ENCODE measurements at places on chromosomes 2 and 18.

- H3K4me1 ChIP-seq: peaks cover 9% of the 10 kb centered on the region
- no peak overlapping the region for H3K27ac ChIP-seq
- no peak overlapping the region for H3K4me3 ChIP-seq
- no peaks in the 10 kb centered on the region for H3K27me3 ChIP-seq
- H3K36me3 ChIP-seq: no peaks in the 10 kb centered on the region
Observed at GRCh38 chr2:60433018-60433596, 120.3 kb downstream of the BCL11A start.

DNA sequence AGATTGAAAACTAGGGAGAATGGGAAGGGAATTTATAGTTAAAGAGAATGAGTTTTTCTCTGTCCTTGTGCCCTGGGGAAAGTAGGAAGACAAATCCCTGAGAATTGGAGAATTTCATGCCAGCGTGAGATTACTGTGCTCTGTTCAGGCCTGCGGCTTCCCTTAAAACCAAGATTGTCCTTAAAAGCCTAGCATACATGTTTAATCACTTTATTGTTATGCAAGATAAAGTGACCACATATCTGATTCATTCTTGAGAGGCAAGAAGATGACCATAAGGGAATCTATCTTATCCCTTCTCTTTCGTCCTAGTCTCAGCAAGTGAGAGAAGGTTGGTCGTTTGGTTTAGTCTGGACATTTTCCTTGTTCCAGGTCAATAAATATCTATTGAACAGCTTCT is 75.9 kb downstream of the ADCYAP1 start:
- H3K27ac ChIP-seq: no peak overlapping the region
- H3K4me3 ChIP-seq: no peak overlapping the region
- H3K36me3 ChIP-seq: no peaks in the 10 kb centered on the region
- DNase-seq: no peak
- no peaks in the 10 kb centered on the region for H3K4me1 ChIP-seq
- no peaks in the 10 kb centered on the region for H3K27me3 ChIP-seq

GRCh38 chr2:187011206-187011832 is 162.3 kb upstream of the ZSWIM2 start:
- no peaks in the 10 kb centered on the region for H3K27me3 ChIP-seq
- no peak overlapping the region for H3K4me3 ChIP-seq
- H3K27ac ChIP-seq: peak overlapping the region; percentile 34
- no peaks in the 10 kb centered on the region for H3K36me3 ChIP-seq

DNA sequence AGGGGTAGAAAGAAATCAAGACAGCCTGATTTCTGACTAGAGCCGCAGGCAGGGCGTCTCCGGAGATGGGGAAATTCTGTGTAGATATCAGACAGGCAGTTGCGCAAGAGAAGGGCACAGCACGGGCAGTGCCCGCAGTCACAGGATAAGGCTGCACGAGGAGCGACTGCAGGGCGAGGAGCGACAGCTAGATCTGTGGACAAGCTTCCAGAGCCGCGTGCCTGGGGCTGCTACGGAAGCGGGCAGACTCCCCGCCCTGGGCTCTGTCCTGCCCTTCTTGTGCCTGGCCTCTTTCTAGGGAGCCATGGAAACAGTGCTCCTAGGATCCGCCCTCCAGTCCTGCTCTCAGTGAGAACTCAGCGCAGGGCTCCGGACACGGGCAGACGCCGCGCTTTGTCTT is 12.6 kb downstream of the MC5R start:
- no peaks in the 10 kb centered on the region for H3K36me3 ChIP-seq
- no peak overlapping the region for H3K4me3 ChIP-seq
- no peaks in the 10 kb centered on the region for H3K4me1 ChIP-seq
- DNase-seq: no peak
- no peaks in the 10 kb centered on the region for H3K27me3 ChIP-seq

DNA sequence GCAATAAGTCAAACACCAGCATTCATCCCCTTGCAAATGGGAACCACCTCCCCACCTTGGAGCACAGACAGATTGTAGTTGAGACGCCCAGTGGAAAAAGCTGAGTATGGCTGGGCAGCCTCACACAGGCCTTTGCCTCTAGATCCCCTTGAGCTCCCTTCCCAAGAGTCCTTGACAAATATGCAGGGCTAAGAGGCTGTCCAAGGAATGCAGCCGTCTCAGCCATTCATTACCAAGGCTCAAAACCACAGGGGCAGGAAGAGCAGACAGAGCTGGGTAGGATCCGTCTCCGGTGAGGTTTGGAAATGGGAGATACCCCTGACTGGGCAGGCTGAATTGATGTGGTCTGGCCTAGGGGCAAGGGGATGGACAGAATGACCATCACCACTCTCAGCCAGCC is 557.1 kb downstream of the TNS1 start:
- no peak overlapping the region for H3K27ac ChIP-seq
- H3K4me3 ChIP-seq: no peak overlapping the region
- no peak for DNase-seq

GRCh38 chr2:120607506-120607905 is 128.2 kb upstream of the GLI2 start:
- H3K27ac ChIP-seq: no peak overlapping the region
- DNase-seq: no peak
- no peaks in the 10 kb centered on the region for H3K27me3 ChIP-seq
- H3K36me3 ChIP-seq: no peaks in the 10 kb centered on the region
- peaks cover 5% of the 10 kb centered on the region for H3K4me1 ChIP-seq
- H3K4me3 ChIP-seq: no peak overlapping the region

DNA sequence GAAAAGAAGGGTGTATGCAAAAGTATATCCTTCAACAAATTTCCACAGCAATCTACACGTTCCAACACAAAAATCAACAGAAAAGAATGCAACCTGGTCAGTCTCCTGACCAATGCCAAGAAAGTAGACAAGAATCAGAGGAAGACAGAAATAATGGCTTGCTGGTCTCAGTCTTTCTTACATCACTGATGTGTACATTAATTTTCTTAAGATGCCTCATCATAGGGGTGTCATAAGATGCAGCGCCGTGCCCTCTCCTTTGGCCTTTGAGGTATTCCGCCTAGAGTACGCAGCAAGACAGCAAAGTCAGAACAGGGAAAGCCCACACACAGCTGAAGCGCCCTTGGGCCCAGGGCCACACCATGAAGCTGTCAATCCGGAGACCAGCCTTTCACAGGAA is 112.9 kb downstream of the RIF1 start:
- no peak overlapping the region for H3K4me3 ChIP-seq
- no peaks in the 10 kb centered on the region for H3K36me3 ChIP-seq
- no peak overlapping the region for H3K27ac ChIP-seq
- DNase-seq: no peak

DNA sequence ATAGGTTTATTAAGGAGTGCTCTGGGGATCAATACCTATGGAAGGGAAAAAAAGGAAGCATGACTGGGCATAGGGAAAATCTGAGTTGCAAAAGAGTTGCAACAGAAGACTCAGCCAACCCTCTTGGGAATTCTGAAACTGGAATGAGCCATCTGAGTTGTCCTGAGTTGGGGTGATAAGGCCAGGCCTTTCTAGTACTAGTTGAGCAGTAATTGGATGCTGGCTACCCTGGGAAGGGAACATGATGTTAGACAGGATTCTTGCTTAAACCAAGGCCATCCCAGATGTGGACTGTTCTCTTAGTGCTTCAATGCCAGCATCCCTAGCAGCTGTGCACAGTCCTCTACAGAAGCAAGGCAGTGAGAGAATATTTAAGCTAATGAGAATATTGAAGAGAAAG is 348.8 kb upstream of the GULP1 start:
- H3K27ac ChIP-seq: no peak overlapping the region
- no peak for DNase-seq
- H3K27me3 ChIP-seq: no peaks in the 10 kb centered on the region
- H3K4me3 ChIP-seq: no peak overlapping the region
- H3K36me3 ChIP-seq: no peaks in the 10 kb centered on the region

DNA sequence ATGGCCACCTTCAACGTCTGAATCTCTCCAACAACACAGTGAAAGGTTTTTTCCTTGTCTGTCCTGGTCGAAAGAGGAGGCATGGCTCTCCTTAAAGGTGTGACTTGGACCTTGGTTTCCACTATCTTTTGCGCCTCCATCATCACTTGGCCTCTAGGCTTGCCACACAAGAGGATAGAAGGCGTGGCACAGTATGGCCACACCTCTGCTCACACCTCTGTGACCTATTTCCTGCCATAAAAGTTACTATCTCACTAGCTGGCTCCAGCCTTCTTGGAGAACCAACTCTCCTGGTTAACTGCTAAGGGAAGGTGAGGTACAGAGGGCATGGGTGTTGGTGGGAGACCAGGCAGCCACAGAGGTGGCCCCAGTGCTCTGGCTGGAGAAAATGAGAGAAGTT is 165.9 kb downstream of the UXS1 start:
- no peaks in the 10 kb centered on the region for H3K36me3 ChIP-seq
- peak overlapping the region; percentile 43 for H3K27ac ChIP-seq
- peak; percentile 50 for DNase-seq
- H3K4me3 ChIP-seq: no peak overlapping the region

DNA sequence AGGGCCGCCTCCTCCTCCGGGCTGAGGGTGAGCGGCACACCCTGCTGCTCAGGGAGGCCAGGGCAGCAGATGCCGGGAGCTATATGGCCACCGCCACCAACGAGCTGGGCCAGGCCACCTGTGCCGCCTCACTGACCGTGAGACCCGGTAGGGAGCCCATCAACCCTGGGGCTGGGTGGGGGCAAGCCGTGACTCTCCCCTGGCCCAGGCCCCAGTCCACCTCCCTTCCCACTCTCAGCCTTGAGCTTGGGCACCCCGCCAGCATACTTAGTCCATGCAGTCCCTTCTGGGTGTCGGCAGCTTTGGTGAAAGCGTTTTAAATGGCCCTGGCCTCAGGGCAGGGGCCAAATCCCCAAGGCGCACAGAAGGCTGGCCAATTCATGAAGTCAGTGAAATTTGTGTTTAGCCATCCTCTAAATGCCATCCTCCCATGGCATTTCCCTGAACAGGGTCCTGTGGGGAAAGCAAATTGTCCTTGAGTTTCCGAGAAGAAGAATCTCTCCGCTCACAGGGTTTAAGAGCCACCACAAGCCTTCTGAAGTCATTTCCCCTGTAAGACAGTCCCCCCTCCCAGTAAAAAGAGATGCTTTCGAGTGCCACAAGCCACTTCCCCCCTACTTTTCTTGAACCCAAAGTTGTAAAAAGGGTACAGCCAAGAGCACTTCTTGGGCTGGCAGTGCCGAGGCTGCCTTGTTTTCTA is 17.2 kb downstream of the SPEG start:
- peaks cover 16% of the 10 kb centered on the region for H3K27me3 ChIP-seq
- peaks cover 16% of the 10 kb centered on the region for H3K4me1 ChIP-seq
- H3K27ac ChIP-seq: peak overlapping the region; percentile 84
- no peaks in the 10 kb centered on the region for H3K36me3 ChIP-seq
- H3K4me3 ChIP-seq: no peak overlapping the region

DNA sequence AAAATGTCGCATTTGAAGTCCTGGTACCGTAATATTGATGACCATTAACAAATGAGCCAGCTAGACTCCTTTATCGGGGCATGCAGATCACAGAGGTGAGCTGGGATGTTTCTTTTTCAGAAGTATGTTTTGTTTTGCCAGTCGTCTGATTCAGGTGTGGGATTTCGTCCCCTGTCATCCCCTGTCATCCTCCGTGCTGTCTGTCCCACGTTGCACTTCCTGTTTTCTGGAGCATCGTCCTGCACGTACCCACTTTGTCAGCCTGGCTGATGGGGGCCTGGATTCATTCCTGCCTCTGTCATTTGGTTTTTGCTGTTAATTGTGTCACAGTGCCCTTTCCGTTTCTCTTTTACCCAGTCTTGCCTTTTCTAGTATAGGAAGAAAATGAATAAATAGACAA is 72.8 kb downstream of the ASAP2 start:
- H3K4me3 ChIP-seq: no peak overlapping the region
- no peaks in the 10 kb centered on the region for H3K36me3 ChIP-seq
- no peaks in the 10 kb centered on the region for H3K27me3 ChIP-seq
- no peak overlapping the region for H3K27ac ChIP-seq
- no peak for DNase-seq
- peaks cover 12% of the 10 kb centered on the region for H3K4me1 ChIP-seq

DNA sequence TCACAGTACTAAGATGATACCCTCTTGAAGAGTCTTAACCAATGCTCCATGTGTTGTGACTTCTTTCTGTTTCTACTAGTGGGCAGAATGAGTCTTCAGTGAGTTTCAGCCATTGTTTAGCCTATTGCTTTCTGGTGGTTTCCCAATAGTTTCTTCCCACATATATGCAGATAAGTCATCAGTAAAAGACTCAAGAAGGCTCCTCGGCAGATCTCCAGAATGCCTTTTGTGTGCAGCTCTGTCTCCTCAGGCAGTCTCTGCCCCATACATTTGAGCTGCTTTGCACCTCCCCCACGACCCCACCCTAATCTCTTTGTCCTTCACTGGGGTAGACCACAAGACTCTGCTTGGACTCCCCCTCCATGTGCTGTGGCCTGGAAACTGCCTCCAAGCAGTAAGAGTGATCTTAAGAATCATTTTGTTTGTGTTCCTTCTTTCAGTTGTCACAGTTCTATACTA is 71.6 kb upstream of the CHRNA1 start:
- H3K27me3 ChIP-seq: no peaks in the 10 kb centered on the region
- DNase-seq: no peak
- no peaks in the 10 kb centered on the region for H3K4me1 ChIP-seq
- no peaks in the 10 kb centered on the region for H3K36me3 ChIP-seq
- no peak overlapping the region for H3K4me3 ChIP-seq

DNA sequence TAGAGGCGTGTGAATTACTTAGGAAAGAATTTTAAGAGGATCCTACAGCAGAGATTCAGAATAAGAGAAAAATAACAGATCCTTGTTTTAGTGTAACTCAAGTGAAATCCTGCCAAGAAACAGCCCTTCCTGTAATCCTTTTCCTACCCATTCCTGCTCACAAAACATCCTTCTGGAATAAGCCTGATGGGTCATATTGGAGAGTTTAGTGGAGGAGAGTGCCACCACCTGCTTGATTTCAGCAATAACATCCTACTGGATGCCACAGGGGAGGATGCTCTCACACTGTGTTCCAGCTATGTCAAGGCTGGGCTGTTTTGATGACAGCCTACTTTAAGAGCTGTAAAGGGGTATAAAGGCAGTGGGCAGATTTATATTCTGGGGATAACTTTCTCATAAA is 54.8 kb upstream of the CCDC178 start:
- no peaks in the 10 kb centered on the region for H3K36me3 ChIP-seq
- DNase-seq: peak; percentile 64
- no peaks in the 10 kb centered on the region for H3K27me3 ChIP-seq
- H3K4me1 ChIP-seq: no peaks in the 10 kb centered on the region
- H3K4me3 ChIP-seq: no peak overlapping the region
- H3K27ac ChIP-seq: no peak overlapping the region

GRCh38 chr2:168643979-168644378 is 158.5 kb upstream of the NOSTRIN start:
- H3K36me3 ChIP-seq: no peaks in the 10 kb centered on the region
- H3K27me3 ChIP-seq: no peaks in the 10 kb centered on the region
- no peak for DNase-seq
- H3K4me1 ChIP-seq: peaks cover 14% of the 10 kb centered on the region
- no peak overlapping the region for H3K4me3 ChIP-seq
- no peak overlapping the region for H3K27ac ChIP-seq

Data from hepatocyte (in vitro differentiated cells).